ENCODE measurements at places on chromosomes 11 and 22.

DNA sequence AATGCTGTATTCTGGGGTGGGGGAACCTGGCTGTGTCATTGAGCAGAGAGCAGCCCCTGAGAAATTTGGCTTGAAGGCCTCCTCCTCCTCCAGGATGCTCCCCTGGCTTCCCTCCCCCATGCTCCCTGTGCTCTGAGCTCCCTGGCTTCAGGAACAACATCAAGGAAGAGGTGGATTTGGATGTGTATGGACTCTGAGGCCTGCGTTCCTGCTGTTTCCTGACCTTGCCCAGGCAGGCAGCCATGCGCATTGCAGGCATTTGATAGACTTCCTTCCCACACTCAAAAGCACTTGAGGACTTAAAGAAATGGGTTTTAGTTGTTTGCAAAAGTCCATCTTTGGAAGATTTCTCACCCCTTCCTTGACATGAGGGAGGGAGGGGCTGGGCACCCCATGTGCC is 1317.1 kb downstream of the BRD1 start:
- no peak for DNase-seq

DNA sequence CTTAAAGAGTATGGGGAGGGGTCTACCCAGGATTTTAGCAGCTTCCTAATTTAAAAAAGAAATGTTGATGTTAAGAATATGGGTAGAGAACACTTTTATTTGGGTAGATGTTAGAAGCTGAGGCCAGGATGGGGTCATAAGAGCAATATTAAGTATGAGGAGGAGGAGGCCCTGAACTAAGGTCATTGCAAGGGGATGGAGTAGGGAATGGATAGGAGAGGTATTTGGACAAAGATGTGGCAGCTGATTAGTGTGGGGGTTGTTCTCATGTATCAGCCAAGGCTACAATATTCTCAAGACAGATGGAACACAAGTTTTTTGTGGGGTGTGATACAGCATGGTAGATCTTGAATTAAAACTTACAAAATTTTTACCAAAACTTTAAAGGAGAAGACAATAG is 35.7 kb upstream of the GLYATL2 start:
- no peak for DNase-seq

DNA sequence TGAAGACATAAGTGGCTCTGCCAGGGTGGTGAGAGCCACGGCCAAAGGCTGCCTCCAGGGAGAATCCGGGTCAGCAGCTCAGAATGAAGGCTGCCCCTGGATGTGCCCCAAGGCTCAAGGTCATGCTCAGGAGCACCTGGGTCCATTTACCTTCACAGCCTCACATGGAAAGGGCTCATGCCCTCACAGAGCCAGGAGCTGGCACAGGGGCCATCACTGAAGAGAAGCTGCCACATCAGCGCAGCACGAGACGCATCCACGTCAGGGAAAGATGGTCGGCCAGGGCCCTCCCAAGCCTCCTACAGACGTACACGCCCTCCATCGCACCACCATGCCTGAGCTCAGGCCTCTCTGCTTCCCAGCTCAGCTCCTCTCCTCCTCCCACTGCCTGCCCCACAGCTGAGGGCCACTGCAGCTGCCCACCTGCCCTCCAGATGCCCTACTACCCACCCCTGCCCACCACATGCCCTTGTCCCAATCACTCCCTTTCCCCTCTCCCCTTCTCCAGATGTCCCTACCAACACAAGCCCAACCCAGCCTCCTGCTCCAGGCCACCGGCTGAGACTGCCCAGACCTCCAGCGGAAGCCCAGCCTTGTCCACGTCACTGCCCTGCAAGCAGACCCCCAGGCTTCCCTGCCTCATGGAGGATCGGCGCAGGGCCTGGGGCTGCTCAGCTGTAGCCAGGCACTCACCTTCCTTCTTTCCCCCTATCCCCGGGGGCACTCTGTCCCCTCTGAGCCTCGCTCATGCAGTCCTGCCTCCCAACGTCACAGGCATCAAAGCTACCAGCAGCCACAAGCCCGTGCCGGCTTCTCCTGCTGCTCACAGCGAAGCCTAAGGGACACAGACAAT is 144.1 kb downstream of the SHANK2 start:
- DNase-seq = no peak

- no peak for DNase-seq
These were observed 172.3 kb downstream of the AASDHPPT start for GRCh38 chr11:106249617-106250239.

DNA sequence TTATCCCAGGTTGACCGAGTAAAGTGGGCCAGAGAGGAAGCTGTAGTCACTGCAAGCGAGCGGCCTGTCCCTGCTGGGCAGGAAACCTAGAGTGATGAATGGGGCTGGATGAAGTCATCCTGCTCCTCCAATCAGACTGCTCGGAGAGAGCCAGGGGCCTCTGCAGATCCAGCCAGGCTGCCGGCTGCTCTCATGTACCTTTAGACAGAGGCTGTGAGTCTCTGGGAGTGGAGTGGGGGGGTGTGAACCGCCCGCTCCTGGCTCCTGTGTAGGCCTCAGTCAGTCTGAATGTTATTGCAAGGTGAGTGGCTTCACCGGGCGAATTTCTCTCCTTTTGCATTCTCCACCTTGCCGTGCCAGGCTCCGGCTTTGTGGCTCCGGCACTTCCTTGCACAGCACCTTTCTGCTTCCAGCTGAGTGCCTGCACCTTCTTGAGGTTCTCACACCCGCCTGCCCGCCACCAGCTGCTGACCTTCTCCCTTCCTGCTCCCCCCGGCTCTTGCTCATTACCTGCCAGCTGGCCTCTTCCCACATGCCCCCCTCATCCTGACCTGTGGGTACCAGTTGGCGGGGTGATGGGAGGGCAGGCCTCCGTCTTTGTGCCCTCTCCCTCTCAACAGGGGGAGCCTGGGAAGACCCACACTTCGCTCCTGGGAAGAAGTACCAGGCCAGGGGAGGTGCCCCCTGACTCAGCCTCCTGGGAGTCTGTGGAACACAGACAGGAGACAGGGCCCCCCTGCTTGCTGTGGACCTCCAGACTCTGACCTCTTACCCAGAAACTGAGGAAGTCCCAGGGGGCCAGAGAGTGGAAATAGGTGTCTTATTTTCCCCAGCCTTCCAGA is 79.9 kb downstream of the GRAMD1B start:
- no peak for DNase-seq

- no peak for DNase-seq
These were observed 161.7 kb downstream of the ATG16L2 start for GRCh38 chr11:72975778-72976521.

GRCh38 chr11:60158636-60159035 is 24.2 kb downstream of the MS4A6A start:
- no peak for DNase-seq

DNA sequence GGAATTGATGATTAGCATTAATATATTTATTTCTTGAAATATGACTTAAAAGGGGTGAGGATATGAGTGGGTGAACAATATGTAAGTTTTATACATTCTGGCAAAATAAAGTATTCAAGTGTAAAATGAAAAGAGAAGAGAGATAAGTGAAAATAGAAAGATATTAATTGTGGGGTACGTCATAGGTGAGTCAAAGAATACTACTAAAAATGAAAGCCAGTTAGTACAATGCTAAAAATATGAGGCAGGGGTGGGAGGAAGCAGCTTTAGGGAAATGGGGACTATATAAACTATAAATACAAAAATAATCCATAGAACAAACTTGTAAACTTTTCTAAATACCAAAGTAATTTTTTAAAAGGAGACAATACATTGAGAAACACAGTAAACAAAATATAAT is 661.4 kb downstream of the CNTN5 start:
- DNase-seq = no peak

- DNase-seq = no peak
These were observed 16.1 kb upstream of the TBX1 start for GRCh38 chr22:19744350-19745006.

DNA sequence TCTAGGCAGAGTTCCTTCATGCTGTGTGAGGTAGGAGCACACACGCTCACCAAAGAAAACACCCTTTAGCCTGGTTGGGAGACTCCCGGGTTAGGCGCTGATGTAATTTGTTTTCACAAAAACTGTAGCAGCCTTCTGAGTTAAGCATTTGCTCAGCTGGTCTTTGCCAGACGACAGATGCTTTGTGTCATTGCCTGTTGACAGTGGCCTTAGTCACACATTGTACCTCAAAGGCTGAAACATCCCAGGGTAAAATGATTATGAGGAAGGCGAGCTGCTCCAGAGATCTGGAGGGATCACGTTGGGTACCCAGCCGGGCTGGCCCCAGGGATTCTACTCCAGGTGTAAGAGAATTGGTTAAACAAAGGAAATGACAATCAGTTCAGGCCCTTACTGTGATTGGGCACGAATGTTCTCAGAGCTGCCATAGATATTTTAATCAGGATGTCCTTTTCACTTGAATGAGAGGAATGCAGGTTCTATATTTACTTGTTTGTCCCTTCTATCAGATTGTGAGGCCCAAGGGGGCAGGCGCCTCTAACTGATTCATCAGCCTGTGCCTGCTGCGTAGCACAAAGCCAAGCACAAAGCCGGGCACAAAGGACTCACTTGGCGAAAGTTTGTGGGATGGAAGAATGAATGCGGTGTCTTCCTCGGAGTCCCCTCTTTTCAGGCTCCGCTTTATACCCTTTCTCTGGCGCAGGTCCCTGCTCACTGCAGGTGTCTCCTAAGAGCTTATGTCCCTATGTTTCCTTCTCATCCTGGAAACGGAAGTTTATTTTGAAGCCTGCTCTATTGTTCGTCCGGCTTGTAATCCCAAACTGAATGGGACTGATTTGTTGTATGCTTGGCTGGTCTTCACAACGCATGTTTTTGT is 47.1 kb downstream of the ADM start:
- no peak for DNase-seq

DNA sequence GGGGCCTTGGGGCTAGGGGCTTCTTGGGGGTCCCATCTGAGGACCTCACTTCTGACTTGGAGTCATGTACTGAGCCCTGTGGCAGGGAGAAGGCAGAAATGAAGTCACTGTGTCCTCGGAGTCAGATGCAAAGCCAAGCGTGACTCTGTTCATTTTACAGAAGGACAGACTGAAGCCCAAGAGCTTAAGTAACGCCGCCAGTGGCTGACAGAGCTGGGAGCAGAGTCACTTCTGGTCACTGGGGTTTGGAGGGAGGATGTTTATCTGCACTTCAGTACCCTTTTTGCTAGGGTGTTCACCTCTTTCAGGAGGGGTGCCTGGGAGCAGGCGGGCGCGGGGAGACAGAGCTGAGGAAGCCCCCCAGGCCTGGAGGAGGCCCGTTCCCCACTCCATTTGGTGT is 10.7 kb downstream of the CD6 start:
- no peak for DNase-seq

GRCh38 chr11:14253421-14253820 is 105.6 kb downstream of the RRAS2 start:
- no peak for DNase-seq

GRCh38 chr11:111447931-111448330 is 64.3 kb downstream of the BTG4 start:
- no peak for DNase-seq

DNA sequence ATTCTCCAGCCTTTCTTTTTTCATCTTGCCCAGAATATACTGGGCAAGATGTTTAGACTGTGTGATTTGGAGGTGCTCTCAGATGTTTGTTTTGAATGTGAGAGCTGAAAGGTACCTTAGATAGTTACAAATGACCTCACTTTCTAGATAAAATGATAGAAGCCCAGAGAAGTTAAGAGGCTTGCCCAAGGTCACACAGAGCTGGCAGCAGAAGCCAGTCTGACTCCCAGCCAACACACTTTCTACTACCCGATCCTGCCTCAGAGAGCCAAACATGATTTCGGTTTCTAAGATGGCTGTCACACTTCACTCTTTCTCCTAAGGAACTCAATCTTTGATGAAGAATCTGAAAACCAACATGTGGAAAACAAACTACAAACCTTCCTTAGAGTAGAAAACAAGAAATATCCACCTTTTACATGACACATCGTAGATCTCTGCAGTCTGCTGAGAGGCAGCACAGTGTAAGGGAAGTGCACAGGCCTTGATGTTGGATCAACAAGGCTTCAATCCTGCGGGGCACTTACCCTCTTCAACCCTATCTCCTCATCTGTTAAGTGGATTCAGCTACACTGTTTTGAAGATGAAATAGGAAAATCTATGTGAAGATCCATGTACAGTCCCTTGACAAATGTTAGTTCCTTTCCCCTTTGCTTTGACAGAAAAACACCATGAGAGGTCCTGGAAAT is 58.6 kb downstream of the SYTL2 start:
- no peak for DNase-seq

DNA sequence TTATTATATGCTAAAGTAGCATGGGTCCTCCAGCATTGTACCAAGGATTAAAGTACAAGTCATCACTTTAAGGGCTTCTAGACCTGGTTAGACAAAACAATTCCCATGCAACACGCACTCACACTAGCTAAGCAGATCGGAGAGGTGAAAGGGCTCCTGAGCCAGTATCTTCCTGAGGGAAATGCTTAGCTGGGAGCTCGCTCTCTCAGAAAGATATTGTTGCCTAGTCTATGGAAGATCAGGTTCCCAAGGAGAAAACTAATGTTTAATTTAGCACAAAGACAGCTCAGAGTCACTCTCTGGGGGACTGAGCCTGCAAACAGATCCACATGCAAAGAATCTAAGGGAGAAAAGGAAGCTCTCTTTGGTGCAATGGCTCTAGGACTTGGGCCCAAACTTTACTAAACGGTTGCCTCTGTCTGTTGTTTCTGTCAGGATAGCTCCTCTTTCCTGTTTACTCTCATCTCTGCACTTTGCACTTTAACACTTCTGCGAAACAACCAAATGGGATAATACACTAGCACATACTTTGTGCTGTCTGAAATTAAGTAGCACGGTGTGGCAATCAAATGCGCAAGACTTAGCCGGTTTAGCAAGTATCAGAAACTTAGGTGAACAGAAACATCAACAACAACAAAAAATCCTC is 10.7 kb downstream of the MAML2 start:
- DNase-seq = no peak

DNA sequence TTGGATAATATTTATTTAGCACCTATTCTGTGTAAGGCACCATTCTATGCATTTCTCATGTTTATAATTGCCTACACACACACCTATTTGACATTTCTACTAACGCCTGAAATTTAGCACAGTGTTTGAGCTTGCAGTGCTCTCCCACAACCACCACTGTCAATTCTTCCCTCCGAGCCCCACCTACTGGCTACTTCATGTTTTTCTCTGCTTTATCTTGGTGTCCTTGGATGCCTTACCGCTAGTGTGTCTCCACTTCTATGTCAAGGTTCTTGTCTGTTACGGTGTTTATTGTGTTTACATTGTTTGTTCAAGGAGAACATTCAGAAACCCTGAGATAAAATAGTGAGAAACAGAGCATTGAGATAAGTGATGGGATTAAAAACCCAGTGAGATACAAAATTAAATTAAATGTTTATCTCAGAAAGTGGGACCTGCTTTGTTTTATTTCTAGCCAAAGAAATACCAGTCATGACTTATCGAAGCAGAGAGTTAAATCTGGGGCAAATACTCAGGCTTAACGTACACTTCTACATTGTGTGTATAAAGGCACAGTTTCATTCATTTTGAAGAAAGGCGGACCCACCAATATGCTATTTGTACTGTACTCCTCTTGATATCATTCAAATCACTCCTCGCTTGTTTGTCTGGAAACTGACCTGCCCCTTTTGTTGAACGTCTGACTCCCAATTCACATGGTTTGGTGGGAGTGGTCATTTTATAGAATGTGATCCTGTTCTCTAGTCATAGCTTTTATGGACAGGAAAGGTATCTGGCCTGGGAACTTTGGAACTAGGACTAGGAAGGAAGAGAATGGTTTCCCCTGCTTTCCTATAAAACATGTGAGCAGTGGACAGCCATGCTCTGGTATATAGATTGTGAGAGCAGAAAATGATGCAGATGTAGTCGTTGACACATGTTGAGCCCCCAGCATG is 39.2 kb upstream of the SLC36A4 start:
- DNase-seq = no peak
